DMS153 (cell line): ENCODE measurements at places on chromosomes 3 and 15.

DNA sequence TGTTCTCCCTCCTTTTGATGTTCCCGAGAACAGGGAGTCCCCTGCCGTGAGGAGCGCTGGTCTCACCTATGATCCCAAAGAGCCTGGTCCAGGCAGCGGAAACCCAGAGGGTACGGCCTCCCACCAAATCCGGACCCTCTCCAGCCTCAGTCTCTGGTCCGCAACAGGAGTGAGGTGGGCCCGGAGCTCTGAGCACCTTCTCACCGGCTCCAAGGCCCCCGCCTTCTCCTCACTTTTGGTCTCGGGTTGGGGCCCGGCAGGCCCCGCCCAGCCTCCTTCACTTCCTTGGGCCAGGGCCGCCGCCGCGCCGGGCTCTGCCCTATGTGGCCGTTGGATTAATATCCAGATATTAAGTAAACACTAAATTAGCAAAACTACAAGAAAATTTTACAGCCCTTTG is 5.7 kb upstream of the SKOR1 start:
- DNase-seq = no peak

DNA sequence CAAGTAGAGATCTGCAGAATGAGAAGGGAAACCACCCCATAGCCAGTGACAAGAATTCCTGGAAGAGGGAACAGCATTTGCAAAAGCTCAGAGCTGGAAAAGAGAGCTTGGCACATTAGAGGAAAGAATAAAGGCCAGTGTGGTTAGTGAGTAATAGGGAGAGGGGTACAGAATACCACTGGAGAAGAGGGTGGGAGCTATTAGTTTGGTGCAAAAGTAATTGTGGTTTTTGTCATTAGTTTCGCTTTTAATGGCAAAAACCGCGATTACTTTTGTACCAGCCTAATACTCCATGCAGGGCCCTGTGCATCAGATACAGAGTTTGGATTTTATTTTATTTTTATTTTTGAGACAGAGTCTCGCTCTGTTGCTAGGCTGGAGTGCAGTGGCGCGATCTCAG is 9.8 kb downstream of the SLC24A1 start:
- DNase-seq = no peak

GRCh38 chr3:61903074-61903473 is 341.7 kb downstream of the PTPRG start:
- DNase-seq = no peak

DNA sequence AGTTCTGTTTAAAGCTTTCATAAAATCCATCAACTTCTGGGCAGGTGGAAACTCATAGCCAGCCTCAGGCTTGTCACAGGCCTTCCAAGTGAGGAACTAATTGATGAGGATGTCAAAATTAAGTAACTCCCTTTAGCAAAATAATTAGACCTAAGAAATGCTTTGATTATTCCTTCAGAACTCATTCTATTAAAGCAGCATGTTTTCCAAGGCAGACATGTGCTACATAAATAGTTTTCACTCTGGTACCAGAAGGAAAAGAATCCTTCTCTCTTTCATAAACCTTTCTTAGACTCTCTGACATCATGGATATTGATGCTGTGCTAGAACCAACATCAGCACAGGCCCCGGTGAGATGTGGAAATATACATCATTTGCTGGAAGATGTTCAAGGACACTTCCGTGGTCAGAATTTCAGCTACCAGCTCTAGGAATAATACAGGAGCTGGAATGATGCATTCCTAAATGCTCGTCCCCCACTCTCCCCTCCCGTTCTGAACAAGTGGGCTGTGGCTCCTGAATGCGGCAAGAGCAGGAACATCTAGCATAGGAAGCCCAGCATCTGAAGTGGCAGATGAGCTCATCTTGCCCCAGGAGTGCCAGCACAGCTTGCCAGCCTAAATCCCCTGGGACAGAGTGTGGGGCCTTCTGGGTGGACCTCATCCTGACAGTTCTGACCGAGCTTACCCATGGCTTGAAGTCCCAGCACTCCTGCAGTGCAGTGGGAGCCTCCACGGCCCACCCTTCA is 82.4 kb downstream of the WWTR1 start:
- peak; percentile 41 for DNase-seq

- DNase-seq = no peak
Measured at GRCh38 chr3:127590282-127590592, 296 bp downstream of the TPRA1 start.

- no peak for DNase-seq
Measured at GRCh38 chr15:36426691-36427090, 152.7 kb upstream of the CDIN1 start.

DNA sequence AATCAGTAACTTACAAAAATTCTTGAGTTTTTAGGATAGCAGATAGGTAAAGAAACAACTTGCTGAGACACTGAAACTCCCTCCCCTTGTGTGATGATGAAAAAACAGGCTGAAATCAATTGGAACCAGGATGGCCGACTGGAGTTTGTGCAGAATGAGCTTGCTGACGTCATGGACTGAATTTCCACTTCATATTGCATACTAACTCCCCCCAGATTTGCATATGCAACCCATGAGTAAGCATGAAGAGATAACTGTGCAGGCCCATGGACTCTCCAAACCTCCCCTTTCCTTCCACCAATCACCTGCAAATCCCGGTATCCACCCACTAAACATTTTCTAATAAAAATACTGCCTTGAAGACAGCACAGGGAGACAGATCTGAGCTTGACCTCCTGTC is 82.0 kb upstream of the SCN5A start:
- DNase-seq = no peak

DNA sequence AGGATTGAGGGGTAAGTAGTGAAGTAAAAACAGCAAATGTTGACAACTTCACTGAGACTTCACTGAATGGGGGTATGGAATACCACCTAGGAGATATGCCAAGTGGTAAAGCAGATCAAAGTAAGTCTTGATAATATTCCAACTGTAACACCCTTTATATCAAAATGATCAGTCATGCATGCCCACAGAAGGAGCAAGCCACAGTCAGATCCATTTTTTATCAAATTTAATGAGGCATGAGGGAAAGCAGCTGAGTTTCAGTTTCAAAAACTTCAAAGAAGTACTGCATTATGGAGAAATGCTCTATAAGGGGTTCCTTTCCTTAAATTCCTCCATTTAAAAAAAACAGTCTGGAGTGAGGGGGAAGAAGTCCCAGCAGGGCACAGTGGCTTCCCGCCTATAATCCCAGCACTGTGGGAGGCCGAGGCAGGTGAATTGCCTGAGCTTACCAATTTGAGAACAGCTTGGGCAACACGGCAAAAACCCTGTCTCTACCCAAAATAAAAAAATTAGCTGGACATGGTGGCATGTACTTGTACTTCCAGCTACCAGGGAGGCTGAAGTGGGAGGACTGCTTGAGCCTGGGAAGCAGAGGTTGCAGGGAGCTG is 56.9 kb downstream of the TJP1 start:
- no peak for DNase-seq

GRCh38 chr3:112497897-112498548 is 1.2 kb downstream of the BTLA start:
- DNase-seq = no peak

GRCh38 chr3:54123776-54124196 is 1.4 kb downstream of the CACNA2D3 start:
- no peak for DNase-seq

- no peak for DNase-seq
Measured at GRCh38 chr15:100880139-100880896, 687 bp downstream of the ALDH1A3 start.

DNA sequence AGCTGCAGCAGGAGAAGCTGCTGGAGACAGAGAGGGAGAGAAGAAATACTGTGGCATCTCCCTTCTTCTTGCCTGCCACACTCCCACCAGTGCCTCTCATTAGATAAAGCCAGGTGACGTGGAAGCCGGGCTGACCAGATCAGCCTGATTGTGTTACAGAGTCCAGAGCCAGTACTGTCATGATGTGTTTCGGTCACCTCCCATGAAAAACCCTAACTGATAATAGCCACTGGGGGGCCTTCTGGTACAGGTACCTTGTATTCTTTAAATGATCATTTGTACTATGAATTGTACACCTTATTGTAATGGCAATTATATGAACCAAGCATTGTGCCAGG is 125.8 kb upstream of the TMEM108 start:
- DNase-seq = no peak

DNA sequence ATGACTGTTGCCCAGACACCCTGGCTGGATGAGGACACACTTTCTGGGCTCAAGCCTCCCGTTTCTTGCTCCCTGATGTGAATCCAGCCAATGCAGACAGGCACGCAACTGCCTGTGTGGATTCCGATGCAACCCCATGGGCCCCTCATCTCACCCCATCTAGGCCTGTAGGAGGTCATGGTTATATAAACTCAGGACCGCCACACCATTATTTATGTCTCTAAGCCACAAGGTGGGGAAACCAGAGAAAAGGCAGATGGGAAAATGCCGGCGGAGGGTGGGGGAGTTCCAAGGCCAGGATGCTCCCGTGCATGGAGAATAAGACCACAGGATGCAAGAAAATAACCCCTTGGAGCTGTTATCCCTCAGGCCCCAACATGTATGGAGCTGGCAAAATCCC is 2.0 kb downstream of the MESP1 start:
- no peak for DNase-seq

DNA sequence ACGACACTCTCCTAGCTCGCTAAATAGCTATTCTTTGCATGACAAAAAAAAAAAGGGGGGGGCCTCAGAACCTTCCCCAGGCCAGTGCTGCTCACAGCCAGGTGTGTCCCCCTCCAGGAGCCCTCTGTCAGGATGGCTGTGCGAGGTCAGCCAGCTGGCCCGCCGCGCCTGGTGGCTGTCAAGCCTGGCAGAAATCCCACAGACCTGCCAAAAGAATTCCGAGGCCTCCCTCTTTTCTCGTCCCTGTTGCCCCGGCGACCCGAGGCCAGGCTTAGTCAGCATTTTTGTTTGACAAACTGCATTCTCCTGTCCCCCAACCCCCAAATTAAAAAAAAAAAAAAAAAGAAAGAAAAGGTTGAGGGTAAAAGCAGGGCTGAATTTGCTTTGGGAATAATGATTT is 61.9 kb downstream of the TM4SF4 start:
- DNase-seq = no peak

DNA sequence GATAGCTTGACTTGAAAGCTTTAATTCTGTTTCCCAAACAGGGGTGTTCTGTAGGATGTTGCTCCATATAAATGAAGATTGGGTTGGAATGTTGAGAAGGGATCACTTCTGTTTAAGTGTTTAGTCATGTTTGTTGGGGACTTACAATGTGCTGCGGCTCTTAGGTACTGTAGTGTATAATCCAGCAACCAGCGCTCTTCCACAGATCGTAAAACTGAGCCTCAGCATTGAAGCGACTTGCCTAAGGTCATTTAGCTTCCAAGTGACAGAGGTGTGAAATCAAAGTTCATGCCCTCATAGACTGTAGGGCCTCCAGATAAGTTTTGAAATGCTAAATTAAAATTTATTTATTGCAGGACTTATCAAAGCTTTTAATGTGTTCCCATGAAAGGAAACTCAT is 1.8 kb downstream of the MKRN2 start:
- no peak for DNase-seq

DNA sequence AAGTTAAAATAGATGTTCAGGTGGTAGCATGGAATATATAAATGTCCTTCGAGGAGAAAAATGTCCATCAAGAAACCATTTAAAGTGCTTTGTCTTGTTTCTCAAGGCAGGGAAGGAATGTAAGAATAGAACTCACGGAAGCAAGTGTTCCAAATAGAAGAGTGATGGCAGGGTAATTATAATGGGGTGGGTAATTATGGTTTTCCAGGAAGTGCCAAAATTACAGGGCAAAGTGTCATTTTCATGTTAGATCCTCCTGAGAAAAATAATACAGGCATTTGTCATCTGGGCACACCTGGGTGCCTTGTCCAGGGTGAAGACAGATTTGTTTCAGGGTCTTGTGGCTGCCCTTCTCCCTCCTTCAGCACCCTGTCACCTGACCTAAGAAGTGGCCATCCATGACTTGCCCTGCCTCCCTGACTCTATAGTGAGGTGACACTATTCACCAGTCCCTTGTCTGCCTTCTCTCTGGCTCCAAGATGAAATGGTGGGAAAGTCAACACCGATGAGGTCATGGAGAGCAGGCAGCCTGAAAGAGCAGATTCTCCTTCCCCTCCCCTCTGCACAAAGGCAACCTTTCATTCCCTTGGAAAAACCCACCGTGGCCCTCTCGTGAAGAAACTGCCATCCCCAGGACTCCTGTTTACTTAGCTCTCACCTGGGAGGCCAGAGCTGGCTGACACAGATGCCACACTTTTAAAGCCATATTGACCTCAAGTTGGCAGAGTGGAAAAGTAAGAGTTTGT is 45.1 kb upstream of the AMOTL2 start:
- peak; percentile 52 for DNase-seq

GRCh38 chr3:107468782-107469181 is 54.0 kb upstream of the BBX start:
- DNase-seq = no peak

DNA sequence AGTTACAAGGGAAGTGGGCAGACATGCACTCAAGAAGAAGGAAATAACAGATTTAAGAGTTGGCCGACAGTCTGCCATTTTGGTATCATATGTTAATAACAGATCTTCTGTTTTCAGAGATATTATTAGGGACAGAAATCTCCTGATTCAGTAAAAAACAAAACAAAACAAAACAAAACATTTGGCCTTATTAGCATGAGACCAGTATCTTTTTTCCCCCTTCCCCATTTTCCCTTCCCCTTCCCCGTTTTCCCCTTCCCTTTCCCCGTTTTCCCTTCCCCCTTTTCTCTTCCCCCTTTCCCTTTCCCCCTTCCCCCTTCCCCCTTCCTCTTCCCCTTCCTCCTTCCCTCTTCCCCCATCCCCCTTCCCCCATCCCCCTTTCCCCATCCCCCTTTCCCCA is 39.4 kb downstream of the BBS4 start:
- no peak for DNase-seq

DNA sequence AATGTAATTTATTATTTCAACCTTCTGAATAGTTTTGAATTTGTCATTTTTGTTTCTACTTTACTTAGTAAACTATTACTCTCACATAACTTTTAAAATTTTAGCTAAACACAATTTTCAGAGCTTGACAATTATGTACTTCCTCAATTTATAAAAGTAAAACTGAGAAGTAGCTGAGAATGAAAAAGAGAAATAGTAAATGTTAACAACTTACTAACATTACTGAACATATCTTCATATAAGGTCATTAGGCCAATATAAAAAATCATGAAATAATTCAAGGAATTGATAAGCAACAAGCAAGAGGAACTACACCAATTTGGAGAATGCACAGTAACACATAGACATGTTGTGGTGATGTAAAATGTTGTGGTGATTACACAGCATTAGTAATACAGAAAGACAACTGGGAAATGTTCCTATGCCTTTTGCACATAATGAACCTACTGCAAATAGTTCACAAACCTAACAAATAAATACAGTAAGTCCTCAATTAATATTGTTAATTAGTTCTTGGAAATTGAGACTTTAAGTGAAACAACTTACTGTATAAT is 137.9 kb downstream of the CBLB start:
- DNase-seq = no peak

GRCh38 chr3:9700536-9700935 is 3.1 kb upstream of the CPNE9 start:
- no peak for DNase-seq

DNA sequence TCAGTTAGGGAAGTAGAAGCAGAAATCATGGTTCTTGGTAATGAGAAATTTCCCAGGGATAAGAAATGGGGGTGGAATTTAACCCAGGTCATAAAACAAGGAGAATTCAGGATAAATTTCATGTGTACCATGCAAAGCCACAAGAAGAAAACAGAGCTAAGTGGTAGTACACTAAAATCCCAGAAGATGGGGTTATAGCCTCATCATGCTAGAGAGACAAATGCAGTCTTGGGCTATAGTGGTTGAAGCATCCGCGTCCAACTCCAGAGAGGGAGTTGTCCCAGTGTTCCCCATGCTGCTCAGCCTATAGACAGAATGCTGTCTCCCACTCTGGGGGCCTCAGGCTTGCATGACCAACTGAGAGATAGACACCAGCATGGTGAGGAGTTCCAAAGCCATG is 36.2 kb upstream of the CLRN1 start:
- DNase-seq = no peak
